Motor neuron (in vitro differentiated cells): ENCODE measurements at places on chromosomes 16 and 17. TPM values are rescaled to one million over a fixed set of nuclear protein-coding genes. Genes with fewer than 3 reads are reported as not detected.

Gene QPRT
- total RNA-seq, result 71.4 and 76.6 TPM in 2 replicates

Gene GLIS2
- 2.6 and 2.7 TPM in 2 replicates for total RNA-seq

- ATAC-seq, result no peak
Measured at GRCh38 chr16:82924075-82924854, 297.5 kb downstream of the CDH13 start.

DNA sequence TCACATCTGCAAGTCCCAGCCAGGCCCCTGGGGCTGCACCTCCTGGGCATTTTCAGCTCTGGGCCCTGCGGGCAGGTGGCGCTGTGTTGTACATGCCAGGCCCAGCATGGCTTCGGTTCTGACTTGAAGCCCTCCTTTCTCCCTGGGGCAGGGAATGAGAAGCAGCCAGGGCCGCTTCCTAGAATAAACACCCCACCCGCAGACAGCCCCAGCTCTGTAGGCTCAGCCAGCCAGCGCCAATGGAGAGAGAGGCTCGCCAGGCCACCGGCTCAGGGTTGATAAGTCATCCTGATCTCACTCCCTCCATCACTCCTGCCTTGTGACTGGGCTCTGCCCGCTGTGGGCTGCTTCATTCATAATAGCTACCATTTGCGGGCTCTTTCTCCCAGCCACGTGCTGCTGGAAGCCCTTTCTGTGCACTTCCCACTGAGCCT lies 6.0 kb upstream of the GLIS2 start:
- ATAC-seq, result peak; percentile 67

Gene MT3
- total RNA-seq, result 0.38 TPM in 1 of 2 replicates, not detected in the other

GRCh38 chr16:1613728-1614455 lies 1.7 kb downstream of the CRAMP1 start:
- no peak for ATAC-seq
